ENCODE measurements at places on chromosomes 1 and 21.

DNA sequence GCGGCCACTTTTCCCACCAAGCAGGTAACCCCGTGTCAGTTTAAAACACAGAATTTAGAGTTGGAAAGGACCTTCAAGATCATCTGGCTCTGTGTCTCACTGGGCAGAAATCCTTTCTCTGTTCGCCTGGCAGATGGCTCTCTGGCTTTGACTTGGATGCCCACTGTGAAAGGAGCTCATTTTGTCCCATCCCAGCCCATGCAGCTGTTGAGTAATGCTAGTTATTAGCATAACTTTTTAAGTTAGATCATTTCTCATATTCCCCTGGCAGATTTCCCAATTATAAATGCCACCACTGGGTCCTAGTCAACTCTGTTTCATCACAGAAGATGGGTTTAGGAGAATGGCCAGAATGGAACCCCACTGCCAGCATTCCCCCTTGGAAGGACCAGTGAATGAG is 55.9 kb downstream of the SLC35F3 start:
- DNase-seq = no peak

DNA sequence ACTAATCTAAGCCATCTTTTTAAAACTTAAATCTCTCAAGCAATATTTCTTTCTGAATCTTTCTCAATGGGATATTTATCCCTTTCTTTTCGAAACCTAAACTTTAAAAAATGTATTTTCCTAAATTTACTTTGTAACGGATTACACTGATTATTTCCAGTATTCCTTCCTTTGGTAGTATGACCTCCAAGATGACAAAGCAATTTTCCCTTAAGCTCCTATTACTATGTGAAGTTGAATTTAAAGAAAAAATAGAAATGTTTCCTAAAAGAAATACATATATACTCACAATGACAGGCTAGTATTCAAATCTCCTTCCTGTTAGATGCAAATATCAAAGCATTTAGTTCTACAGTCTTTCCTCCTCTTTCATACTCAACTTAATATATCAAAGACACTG is 15.8 kb downstream of the SCAF4 start:
- no peak for DNase-seq

GRCh38 chr1:10836726-10837125 is 40.3 kb upstream of the CASZ1 start:
- DNase-seq = no peak

GRCh38 chr1:233904633-233905415 is at the start of gene SLC35F3:
Gene SLC35F3 (plus strand): TSS chr1:233904676.
- DNase-seq = no peak

DNA sequence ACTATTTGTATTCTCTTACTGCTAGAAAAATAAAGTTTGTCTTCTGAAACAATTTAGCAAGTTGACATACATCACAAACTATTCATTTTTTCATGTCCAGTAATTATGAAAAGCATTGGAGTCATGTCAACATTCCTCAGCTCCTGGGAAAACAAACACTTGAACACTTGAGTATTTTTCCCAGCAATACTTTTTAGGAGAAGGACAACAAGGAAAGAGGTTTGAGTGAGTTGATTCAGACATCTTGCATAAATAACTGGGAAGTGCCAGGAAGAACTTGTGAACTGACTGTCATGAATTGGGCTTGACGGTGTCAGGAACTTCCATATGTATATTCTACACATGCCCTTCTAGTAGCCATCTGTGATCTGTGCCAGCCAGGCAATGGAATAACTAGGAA is 195.6 kb downstream of the HMCN1 start:
- DNase-seq = no peak
